ENCODE measurements at places on chromosomes 7 and 10.
A peak's percentile ranks its signal among the peaks of the same experiment; 100 is the strongest.

DNA sequence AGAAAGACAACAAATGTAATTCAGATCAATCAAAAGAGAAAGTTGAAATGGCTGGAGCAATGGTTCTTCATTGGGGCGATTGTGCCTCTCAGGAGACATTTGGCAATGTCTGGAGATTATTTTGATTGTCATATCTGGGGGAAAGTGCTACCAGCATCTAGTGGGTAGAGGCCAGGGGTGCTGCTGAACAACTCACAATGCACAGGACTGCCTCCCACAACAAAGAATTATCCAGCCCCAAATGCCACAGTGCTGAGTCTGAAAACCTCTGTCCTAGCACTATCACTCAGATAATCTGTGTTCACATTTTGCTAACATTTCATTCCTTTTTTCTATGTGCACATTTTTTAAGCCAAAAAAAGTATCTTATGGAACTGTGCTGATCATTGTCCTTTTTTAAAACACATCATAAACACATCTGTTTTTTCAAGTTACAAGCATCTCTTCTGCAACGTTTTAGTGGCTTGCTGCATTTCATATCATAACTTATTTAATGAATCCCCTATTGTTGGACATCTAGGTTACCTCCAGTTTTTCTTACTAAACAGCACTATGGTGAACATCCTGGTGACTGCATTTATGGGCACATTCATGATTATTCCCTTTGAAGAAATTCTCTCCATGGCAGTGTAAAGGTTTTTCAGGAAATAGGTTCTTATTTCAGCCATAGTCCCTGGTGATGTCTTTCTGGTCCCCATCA is 114.2 kb downstream of the C10orf105 start:
- DNase-seq: no peak

DNA sequence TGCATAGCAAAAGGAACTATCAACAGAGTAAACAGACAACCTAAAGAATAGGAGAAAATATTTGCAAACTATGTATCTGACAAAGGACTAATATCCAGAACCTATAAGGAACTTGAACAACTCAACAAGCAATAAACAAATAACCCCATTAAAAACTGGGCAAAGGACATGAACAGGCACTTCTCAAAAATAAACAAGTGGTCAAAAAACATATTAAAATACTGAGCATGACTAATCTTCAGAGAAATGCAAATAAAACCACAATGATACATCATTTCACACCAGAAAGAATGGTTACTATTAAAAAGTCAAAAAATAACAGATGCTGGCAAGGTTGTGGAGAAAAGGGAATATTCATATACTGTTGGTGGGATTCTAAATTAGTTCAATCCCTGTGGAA is 17.1 kb downstream of the MAGI2 start:
- DNase-seq: no peak

DNA sequence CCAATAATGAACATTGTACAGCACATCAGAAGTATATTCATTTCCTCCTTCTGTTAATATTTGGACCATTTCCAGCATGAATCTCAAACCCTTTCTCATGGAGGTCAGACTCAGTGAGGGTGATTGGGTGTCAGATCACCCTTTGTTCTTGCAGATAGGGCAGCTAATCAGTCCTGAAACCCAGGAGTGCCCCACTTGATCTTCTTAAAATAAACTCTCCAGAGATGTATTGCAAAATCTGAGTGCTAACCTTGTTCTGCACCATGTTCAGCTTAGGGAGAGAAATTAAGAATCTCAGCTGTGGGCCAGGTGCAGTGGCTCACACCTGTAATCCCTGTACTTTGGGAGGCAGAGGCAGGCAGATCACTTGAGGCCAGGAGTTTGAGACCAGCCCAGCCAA is 869.4 kb downstream of the TYW1 start:
- no peak for DNase-seq

GRCh38 chr7:98624846-98625420 is 7.8 kb downstream of the NPTX2 start:
- DNase-seq: no peak

- no peak for DNase-seq
Measured at GRCh38 chr7:155460926-155461613, 3.1 kb downstream of the EN2 start.

DNA sequence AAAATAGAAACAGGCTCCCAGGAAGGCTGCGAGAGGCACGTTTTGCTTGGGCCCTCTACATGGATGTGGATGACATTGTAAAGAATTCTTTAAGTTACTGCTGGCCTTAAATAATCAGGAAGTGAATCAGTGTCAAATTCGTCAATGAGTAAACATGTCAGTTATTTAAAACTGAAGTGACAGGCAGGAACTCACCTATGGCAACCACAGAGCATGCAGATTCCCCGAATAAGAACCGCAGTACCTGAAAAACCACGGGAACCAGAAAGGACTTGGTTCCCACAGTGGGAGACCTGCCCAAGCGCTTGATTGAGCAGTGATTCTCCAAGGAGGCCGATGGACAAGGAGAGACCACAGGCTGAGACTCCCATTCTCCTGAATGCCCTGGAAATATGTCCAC is 351.2 kb upstream of the AKR1E2 start:
- DNase-seq: no peak

DNA sequence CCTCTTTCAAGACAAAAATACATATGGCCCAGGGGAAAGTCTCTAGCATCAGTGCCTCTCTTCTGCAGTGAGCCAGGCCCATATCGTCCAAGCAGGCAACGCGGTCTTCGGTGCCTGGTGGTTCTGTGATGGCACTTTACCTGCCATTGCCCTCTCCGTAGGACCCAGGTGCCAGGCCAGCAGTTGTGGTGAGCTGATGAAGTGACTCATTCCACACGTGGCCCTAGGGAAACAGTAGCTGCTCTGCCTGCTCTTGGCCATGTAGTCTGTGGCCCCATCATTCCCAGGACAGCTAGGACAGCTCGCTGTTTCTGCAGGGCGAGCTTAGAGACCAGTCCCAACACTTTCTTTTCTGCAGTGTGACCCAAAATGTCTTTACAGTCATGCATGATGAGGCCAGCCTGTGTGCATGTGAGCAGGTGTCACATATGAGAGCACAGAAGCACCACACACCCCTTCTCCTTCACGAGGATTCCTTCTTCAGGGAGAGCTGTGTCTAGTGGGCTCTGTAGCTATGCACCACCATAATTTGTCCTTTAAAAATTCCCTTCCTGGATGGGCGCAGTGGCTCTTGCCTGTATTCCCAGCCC is 39.0 kb downstream of the SVIL start:
- no peak for DNase-seq

GRCh38 chr10:87966459-87966858 is 103.0 kb downstream of the PTEN start:
- no peak for DNase-seq

DNA sequence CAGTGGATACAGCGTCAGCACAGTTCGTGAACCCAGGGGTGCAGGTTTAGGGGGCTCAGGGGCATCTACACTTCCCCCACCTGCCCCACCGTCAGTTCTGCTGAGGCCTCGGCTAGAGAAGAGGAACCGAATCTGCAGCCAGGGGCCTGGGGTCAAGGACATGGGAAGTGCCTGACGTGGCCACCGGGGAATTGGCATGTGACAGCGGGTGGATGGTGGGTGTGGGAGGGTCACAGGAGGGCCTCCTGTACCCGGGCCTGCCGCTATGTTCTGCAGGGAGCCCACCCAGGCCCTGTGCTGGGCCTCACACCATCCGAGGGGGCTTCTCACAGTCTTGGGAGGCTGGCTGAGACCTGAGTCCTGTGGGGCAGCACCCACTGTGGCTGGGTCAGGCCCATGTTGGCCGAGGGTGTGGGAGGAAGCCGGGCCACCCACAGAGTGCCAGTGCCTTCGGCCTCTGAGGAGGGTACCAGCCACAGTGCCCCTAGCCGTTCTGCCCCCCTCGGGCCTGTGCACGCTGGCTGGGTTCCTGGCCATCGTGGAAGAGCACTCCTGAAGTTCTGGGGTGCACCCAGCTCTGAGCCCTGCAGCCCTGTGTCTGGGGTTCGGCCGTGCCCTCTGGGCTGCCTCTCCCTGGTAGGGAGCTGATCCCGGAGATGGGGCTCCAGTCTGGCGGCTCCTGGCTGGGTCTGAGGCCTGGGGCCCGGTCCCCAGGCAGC is 5.9 kb downstream of the TTYH3 start:
- DNase-seq: no peak

DNA sequence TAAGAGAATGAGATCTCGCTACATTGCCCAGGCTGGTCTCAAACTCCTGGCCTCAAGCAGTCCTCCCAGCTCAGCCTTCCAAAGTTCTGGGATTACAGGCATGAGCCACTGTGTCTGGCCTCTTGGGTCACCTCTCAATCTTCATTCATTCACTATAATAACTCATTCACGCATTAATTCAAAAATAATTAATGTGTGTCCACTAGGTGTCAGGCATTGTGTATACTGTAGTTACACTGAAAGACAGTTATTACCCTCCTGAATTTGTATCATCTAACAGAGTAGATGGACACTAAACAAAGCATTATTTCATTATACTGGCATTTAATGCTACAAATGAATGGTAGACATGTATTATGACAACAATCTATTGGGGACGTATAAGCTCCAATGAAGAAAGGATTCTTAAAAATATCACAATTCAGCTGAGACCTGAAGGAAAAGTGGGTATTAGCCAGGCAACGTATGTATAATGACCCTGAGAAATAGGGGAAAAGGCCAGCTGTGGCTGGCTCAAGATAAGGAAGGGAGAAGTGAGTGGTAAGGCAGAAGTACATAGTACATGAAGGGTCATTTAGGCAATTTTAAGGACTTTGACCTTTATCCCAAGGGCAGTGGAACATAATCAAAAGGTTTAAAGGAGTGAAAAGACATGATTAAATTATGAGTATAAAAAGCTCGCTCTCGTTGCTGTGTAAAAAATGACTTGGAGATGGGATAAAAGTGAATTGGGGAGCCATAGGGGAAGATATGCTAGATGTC is 150.7 kb downstream of the BTAF1 start:
- DNase-seq: peak; percentile 15

DNA sequence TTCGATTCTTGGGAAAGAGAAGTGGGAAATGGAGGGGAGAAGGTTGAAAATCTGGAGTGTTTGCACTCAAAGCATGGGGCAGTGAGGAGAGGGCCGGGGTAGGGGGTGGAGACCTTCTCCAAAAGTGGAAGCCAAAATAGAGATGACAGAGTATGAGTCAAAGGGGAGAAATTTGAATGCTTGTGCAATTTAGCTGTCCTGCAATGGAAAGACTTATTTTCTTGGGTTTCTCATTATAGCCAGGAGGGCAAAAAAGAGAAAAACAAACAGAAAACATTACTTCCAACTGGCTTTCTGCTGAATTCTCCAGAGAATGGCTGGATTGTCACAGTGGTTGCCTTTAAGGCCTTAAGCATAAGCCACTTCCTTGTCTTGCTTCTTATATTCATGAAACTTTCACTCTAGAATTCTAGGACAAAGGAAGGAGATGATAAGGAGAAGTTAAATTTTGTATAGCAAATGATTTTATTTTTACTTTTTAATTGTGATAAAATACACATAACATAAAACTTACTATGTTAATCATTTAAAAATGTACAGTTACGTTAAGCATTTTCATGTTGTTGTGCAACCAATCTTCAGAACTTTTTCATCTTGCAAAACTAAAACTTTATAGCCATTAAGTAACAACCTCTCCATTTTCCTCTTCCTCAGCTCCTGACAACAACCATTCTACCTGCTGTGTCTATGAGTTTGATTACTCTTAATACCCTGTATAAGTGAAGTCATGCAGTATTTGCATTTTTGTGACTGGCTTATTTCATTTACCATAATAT is 100.2 kb downstream of the GPR85 start:
- peak; percentile 71 for DNase-seq

DNA sequence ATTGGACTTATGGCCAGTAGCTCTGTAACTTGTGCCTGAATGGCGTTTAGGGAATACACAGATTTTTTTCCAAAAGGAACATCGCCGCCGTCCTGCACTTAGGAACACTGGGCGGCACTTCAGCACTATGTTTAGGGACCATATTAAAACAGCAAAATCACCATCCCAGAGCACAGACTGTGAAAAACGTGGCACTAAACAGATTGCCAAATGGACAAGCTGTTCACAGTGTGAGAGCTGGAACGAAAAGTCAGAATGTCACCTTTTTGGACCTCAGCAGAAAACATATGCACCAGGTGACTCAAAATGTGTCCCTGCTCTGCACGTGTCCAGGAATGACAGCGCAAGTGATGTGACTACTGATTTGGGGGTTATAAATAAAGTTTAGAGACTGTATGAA is 87.9 kb downstream of the ODAD2 start:
- no peak for DNase-seq

DNA sequence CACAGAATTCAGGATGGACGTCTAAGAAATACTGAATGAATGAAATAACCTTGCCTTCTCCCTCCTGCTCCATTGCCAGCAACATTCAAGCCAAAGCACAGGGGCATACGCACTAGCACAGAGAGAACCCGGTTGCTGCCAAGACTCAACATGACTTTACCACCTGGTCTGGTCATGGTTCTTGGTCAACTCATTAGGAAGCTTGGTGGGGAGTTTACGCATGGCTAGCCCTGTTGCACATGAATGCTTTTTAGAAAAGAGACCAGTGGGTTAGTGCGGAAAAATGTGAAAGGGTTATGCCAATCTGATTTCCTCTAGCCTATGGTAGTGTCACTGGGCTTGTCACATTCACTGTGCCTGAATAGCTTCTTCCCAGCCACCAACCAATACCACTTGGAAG is 187.6 kb upstream of the NEBL start:
- no peak for DNase-seq

GRCh38 chr10:101216207-101217043 is 12.8 kb downstream of the LBX1 start:
- DNase-seq: no peak

GRCh38 chr7:103989200-103989784 is at the start of gene RELN:
RELN (minus strand) TSS chr7:103989658; CDS start chr7:103989356, 302 bp downstream.
- DNase-seq: peak; percentile 22

DNA sequence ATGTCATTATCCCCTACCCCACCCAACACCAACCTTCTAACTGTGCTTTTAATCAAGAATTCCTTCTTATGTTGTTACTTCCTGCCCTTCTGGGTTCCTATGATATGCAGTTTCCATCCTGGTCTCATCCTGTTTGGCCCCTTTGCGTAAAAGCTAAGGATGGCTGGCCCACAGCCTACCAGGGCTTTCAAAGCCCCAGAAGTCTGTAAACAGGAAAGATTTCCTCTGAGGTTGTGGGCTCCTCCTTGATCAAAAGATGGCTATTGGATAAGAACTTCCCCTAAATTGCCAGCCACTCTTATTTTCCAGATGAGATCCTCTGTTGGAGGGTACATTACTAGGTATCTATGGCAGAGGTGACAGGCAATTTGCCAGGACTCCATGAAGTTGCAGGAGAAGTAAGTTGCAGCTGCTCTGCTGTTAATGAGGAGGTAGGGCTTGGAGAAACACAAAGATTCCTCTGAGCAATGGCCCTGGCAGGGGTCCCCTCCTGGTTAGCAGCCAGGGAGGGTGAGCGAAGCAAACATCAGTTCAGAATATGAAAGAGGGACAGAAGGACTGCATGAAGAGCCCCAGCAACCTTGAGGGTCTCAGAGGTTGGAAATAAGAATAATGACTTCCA is 32.1 kb downstream of the NRP1 start:
- DNase-seq: no peak

DNA sequence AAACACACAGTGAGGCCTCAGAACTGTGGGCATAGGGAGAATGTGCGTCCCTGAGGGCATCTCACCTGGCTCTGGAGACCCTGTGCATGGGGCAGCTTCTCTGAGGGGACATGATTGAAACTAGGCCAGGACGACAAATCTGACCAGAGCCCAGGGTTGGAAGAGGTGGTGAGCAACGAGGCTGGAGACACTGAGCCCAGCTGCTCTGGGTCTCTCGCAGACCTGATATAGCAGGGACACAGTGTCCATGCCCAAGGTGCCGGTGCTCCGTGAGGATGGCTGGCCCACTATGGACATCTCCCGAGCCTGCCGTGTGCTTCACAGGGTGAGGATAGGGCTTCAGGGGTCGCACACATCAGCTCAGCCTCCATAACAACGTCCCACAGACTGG is 49.3 kb upstream of the INSIG1 start:
- DNase-seq: no peak
